ENCODE measurements at places on chromosomes 12 and 14. TPM values are rescaled to one million over a fixed set of nuclear protein-coding genes. Genes with fewer than 3 reads are reported as not detected.

- no peaks in the 10 kb centered on the region for H3K27me3 ChIP-seq
- H3K4me1 ChIP-seq: peaks cover 2% of the 10 kb centered on the region
- no peaks in the 10 kb centered on the region for H3K36me3 ChIP-seq
- no peak overlapping the region for H3K4me3 ChIP-seq
Measured at GRCh38 chr12:131871677-131872076, 22.7 kb upstream of the ULK1 start.

The ASIC1 gene
- 1.1 TPM for total RNA-seq

DNA sequence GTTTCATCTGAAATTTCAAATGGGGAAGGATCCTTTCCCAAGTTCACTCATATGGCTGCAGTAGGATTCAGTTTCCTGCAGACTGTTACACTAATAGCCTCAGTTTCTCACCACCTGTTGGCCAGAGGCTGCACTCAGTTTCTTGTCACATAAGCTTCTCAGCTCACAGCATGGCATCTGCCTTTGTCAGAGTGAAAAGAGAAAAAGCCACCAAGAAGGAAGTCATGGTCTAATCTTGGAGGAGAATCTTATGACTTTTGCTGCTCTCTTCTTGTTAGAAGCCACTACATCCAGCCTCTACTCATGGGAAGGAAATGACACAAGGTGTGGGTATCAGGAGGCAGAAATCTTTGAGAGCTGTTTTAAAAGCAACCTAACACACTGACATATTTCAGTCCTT is 39.4 kb upstream of the BTG1 start:
- no peak overlapping the region for H3K4me3 ChIP-seq
- no peak for DNase-seq
- H3K27ac ChIP-seq: peak overlapping the region; percentile 97
- H3K4me1 ChIP-seq: peaks cover 24% of the 10 kb centered on the region
- no peaks in the 10 kb centered on the region for H3K27me3 ChIP-seq

DNA sequence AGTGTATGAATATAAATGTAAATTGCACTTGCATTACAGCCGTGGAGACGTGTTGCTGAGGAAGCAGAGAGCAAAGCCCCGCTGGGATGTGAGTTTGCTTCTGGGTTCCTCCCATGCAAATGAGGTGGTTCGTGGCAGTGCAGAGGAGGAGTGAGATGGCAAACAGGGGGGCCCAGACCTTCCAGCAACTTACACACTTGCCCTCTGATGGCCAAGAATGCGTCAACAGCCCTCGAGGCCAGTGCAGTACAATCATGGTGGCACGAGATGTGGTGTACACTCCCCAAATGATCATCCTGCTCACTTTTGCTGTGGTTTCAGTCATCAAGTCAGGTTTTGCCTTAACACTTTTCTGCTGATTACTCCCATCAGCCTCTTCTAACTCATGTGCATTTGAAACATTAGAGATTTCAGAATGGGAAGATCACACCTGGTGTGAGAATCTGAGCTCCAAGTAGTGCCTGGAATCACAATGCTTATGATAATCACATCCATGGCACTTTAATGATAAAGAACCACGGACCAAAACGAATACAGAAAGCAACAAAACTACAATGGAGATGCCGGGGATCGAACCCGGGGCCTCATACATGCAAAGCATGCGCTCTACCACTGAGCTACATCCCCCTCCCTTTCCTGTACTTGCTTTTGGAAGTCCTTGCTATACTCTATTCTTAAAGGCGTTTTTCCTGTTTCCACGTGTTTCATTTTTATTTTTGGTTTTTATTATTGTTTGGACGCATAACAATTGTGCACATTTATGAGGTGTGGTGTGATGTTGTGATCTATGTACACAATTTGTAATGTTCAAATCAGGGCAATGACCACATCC is 7.0 kb upstream of the UBC start:
- H3K27ac ChIP-seq: peak overlapping the region; percentile 99
- peak overlapping the region; percentile 80 for H3K4me3 ChIP-seq
- H3K4me1 ChIP-seq: peaks cover 52% of the 10 kb centered on the region
- H3K36me3 ChIP-seq: no peaks in the 10 kb centered on the region
- peak; percentile 44 for DNase-seq

- H3K4me1 ChIP-seq: peaks cover 12% of the 10 kb centered on the region
- H3K4me3 ChIP-seq: peak overlapping the region; percentile 52
- no peak overlapping the region for H3K27ac ChIP-seq
- H3K36me3 ChIP-seq: peaks cover 14% of the 10 kb centered on the region
Measured at GRCh38 chr12:54195737-54196347, 7.1 kb upstream of the SMUG1 start.

Data from T-helper 17 cell (primary cell).